Activated T-helper 1 cell treated with anti-CD3 and anti-CD28 coated beads, Interleukin-2, amount 50 U/mL, for 16 hours (primary cell): ENCODE measurements at places on chromosomes 13 and 19.

- DNase-seq: peak; percentile 55
These were observed at the start of gene ARHGAP45 for GRCh38 chr19:1066748-1067340. ARHGAP45 (plus strand) TSS chr19:1067167; CDS start chr19:1067406, 239 bp downstream.

DNA sequence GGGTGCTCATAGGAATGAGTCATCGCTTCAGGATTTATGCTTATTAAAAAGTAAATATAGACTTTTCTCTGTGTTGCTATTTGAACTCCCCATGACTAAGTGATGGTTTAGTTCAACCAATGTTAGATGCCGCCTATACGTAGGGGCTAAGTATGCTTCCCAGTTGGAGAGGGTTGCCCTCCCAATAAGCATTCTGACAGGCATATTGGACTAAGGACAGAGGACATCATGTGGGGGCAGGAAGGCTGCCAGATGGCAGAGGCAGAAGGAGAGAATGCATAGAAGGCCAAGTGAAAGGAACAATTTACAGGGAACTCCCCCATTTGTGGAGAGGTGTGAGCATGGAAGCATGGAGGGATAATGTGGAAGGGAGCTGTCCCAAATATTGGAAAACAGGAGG is 318.4 kb upstream of the OBI1 start:
- no peak for DNase-seq

DNA sequence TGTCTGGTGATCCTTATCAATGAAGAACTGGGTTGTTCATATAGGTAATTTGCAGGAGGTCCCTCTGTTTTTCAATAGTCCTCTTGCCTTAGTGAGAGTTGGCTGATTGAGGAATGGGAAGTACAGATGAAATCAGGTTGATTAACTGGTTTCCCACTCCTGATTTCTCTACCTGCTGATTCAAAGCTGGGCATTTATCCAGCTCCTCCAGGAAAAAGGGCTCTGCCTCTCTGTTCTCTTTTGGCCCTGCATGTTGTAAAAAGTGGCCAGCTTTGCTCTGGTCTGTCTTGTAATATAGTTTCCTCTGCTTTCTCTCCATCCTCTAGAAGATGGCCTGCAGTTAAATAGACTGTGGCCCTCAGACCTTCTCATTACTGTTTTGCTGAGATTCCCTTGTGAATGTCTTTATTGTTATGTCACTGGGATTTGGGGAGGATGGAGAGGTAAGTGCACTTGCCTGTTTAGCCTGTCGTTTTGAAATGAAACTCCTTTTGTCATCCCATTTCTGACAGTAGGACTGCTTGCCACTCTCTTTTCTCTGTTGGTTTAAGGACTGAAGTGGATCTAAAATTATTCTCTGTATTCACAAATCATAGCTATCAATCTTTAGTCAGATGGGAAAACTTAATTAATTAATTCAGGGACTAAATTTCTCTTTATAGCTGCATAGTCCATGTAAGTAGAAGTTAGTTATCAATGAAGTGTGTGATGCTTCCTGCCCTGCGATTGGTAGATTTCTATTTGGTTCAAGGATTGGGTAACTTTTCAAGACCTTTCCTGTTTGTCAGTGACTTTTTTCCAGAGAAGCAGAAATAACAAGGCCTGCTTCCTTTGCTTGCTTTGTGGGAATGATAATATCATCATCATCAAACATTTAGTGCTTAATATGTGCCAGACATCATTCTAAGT is 28.5 kb downstream of the GARRE1 start:
- no peak for DNase-seq

GRCh38 chr19:8248348-8249328 is 39.5 kb downstream of the CERS4 start:
- DNase-seq: no peak

DNA sequence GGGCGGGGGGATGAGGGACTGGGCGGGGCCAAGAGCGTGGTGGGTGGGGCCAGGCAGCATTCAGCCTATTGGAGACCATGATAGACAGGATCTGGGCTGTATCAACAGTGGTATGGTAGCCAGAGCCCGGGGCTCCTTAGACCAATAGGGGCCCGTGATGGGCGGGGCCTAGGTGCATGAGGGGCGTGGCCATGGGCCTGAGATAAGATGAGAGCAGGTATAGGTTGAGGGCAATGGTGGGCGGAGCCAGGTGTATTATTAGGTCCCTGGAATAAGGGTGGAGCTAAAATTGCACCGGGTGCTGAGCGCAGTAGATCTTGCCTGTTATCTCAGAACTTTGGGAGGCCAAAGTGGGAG is 5.3 kb downstream of the ABCA7 start:
- DNase-seq: no peak

DNA sequence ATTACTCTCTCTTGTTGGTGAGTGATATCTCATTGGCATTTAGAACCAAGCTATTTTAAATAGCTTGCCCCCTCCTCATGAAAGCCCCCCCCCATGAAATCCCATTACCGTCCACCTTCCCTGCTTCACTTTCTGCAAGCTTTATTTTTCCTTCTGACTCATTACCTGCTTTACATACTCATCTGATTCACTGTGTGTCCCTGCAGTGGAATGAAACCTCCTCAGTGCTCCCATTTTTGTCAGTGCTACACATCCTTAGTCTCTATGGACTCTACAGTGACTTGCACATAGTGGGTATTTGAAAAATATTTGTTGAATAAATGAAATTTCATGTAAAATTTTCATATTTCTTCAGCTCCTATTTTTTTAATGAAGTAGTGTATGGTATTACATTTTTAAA is 62.3 kb downstream of the DOCK9 start:
- DNase-seq: no peak

GRCh38 chr13:49536144-49536873 is 40.6 kb downstream of the PHF11 start:
- no peak for DNase-seq

DNA sequence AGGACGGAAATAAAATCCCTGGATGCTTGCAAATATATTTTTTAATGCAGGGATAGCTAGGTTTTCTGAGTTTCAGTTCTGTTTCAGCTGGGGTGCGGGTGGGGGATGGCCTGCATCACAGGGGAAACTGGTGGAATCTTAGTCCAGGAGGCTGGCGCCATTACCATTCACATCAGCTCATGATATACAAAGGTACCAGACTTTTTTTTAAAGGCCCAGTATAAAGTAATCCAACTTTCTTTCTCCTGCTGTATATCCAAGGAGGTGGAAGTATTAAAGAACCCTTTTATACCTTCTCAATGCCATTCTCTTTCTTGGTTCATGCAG is 343.8 kb downstream of the KCNRG start:
- no peak for DNase-seq

DNA sequence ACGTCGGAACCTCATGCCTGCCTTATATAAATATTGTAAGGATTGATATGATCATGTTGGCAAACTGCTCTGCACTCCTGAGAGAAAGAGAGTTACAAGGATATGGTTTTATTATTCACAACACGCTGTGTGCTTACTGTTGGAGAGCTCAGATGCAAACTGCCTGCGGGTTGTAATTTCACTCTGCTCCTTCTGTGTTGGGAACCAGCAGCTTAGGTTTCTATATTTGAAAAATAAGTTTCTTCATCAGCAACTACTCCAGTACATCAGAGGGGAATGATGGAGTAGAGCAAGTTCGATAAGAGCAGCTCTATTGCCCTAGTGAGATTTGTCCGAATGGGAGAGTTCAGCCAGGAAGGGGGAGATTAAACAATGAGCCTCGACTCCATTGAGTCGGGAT is 106.9 kb upstream of the UBL3 start:
- no peak for DNase-seq

DNA sequence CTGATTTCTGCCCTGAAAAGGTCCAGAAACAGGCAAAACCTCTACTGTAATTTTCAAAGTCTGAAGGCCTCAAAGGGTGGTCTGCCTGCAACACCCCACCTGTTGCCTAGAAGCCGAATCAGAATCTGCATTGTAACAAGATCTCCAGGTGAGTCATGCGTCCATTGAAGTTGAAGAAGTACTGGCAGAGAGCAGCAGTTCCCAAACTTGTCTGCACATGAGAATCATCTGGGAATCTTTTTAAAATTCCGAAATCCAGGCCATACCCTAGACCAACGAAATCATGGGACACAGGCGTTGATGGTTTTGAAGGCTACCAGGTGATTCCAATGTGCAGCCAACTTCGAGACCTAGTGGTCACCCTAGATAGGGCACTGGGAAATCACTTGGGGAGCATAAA is 16.0 kb upstream of the CLN5 start:
- no peak for DNase-seq

- DNase-seq: no peak
These were observed 5.8 kb upstream of the TMC4 start for GRCh38 chr19:54178581-54179261.

DNA sequence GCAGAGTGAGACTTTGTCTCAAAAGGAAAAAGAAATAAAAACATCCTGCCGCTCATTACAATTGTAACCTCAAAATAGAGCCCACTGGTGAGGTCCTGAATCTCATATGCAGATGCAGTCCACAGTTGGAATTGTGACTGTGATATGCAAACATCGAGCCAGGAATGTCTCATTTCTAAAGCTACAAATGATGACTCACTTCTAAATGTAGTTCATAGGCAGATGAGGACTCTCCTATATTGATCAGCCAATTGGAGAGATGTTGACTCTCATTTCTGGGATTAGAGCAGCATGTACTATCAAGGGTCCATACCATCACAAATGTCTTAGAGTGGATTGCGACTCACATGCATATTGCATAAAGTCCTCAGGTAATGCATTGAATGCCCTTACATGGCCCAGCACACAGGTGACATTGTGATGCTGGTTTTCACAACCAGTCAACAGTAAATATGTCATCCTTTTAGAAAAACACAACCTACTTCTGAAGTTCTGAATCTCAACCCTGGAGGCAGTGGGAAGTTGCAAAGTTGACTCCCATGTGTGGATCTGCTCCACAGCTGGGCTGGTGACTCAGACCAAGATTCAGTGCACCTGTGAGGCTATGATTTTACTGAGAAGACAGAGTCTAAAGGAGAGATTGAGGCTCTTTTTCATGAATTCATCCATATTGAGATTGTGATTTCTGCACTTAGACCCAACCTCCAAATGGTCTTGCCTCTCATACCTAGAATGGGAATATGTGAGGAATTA is 16.9 kb upstream of the ZNF254 start:
- DNase-seq: no peak

- DNase-seq: no peak
These were observed 41.1 kb downstream of the GPR12 start for GRCh38 chr13:26719356-26719945.

GRCh38 chr13:99536023-99536422 is 34.8 kb downstream of the TM9SF2 start:
- no peak for DNase-seq

- no peak for DNase-seq
These were observed 11.4 kb downstream of the ZNF708 start for GRCh38 chr19:21317821-21318220.

- DNase-seq: no peak
These were observed 156.3 kb downstream of the SLITRK5 start for GRCh38 chr13:87827479-87827878.

DNA sequence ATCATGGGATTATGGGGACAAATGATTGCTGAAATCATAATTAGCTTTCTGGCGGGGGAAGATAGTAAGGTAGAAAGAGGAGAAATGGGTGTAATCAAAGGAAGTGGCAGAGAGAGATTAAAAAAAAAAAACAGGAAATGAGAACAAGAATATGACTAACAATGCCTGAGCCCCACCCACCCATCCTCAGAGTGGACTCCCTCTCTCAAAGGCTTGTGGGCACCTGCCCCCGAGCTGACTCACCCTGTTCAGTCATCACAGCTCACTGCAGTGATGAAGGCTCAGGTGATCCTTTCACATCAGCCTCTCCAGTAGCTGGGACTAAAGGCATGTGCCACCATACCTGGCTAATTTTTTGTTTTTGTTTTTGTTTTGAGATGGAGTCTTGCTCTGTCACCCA is 26.4 kb upstream of the TPT1 start:
- DNase-seq: peak; percentile 80

GRCh38 chr13:91119643-91120042 is 227.8 kb upstream of the MIR17HG start:
- no peak for DNase-seq

DNA sequence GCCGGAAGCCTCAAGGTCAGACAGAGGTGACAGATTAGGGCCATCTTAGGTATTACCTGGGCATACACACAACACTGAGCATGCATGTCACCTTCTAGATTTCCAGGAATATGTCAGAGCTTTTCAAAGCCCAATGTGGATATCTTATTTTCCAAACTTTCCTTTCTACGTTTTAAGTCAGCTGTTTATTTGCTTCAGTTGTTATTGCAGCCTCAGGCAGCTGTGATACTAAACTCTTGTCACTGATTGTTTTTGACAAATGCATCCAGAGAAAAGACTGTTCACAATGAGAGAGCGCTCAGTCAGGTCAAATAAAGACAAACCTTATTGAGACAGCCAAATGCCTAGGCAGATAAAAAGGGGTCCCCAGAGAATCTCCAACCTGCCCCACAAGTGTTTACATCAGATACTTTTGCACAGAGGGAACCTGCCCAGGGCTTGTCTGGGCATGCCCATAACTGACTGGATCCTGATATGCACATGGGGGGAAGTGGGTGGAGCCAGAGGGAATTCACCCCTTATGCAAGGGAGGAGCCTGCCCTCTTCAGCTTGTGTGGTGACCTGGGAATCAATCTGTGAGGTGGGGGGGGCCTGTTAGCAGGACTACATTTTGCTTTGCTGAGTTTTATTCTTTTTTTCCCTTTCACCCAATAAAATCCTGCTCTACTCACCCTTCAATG is 28.5 kb downstream of the MED4 start:
- DNase-seq: no peak

GRCh38 chr13:52936806-52937205 is 88.4 kb upstream of the PCDH8 start:
- DNase-seq: no peak

- no peak for DNase-seq
These were observed 152.8 kb downstream of the CYSLTR2 start for GRCh38 chr13:48806522-48806921.

GRCh38 chr19:36008336-36008978 is at the start of gene SYNE4:
SYNE4 (minus strand) TSS chr19:36008813; CDS start chr19:36008681, 132 bp downstream.
- no peak for DNase-seq

GRCh38 chr13:76245211-76245610 is 609.1 kb downstream of the LMO7 start:
- DNase-seq: no peak

DNA sequence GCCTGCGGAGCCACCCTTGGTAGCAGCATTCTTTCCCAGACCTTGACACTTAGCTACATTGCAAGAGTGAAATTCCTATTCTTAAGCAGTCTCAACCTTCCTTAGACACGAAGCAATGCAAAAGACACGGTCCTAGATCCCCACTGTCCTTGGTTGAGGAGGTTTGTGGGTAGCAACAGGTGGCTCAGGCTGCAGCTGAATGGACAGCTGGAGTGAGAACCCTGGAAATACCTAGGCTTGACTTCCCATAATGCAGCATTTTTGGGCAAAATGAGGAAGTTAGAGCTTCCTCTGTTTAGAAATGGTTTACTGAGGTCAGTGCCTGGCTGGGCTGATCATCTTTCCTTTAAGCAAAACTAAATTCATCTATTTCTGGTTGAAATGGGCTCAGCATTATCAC is 296.6 kb downstream of the RFC3 start:
- no peak for DNase-seq
